ENCODE measurements at places on chromosomes 16 and 17.
A peak's percentile ranks its signal among the peaks of the same experiment; 100 is the strongest.

DNA sequence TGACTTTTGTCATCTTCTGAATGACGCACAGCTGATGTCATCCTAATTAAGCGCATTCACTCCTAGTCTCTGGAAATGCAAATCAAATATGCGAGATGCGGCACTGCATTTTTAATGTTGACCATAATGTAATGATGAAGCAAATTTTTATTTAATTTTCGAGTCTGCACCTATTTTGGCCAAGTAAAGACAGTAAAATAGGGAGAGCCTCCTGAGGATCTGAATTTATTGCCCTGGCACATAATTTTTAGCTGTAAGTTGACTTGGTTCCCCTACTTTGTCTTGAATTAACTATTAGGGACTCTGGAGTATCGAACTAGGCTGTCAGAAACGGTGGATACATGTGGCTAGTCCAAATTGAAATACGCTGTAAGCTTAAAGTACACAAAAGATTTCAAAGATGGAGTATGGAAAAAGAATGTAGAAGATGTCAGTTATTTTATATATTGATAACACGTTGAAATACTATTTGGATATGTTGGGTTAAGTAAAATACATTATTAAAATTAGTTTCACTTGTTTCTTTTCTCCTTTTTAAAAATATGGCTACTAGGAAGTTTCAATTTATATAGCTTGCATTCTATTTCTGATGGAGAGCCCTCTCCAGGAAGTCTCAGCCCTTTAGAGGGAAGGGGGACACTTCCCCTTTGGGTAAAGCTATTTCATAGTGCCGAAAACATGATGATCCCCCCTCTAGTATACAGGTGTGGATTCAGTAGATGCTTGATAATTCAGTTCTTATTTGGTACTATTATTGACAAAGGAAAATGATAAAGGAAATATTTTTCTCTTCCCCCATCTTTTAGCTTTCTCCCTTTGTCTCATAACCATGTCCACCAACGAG, 991 bp downstream of the KPNA2 start:
- no peak for DNase-seq

- no peak for DNase-seq
Measured at GRCh38 chr16:77298418-77299360, 99.5 kb downstream of the SYCE1L start.

DNA sequence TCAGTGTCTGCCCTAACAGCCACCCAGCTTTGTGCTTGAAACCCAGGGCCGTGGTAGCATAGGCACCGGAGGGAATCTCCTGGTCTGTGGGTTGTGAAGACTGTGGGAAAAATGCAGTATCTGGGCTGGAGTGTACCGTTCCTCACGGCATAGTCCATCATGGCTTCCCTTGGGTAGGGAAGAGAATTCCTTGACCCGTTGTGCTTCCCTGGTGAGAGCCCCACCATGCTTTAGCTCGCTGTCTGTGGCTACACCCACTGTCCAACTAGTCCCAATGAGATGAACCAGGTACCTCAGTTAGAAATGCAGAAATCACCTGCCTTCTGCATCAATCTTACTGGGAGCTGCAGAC, 67.3 kb downstream of the ATF7IP2 start:
- DNase-seq, result no peak

DNA sequence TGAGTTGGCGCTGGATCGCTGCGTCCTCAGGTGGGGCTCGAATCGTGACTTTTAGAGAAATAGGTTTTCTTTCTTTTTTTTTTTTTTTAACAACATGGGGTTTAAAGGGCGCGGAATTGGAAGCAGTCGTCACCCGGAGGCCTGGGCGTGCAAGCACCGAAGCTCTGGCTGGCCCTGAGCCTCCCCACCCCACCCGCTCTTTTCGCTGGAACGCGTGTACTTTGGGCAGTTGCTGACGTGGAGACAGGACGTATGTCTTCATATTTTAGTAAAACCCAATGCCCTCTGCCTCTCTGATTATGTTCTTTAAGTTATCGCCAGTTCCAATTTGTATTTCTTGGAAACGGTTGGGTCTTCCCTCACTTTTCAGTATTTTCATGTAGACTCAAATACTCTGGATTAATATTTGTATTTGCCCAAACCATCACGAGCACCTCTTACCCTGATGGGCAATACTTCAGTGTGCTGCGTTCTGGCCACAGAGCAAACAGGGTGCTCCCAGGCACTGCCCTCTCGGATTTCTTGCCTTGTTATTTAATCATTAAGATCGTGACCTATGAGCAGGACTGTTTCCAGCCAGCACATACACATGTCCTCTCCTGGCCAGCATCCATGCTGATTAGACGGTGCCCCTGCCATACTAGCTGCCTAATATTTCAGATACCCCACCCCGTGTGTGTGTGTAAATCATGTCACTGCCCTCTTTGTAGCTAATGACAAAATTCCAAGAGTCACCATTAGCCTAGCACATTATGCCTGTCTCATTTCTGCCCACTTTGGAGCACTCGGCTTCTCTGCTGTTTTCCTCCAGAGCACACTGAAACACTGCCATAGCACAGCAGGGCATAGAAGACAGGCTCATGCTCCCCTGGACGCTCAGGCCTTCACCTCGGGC, 805 bp upstream of the C16orf95 start:
- DNase-seq, result no peak

- no peak for DNase-seq
Measured at GRCh38 chr16:85422196-85422631, 190.9 kb upstream of the GSE1 start.

DNA sequence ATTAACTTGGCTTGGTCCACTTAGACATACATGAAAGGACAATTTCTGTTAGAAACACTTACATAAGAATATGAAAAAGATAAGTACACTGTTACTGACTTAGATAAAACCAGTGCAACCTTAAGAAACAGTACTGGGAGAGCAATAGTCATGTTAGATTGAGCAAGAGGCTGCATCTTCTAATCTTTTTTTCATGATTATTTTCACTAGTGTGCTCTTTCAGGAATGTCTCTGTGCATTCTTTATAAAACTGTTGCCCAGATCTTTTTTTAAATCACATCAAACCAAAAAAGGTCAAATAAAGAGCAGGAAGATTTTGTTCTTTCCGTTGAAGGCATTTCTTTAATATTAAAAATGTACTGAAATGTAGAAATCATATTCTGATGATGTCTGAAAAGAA, 100.7 kb upstream of the AXIN2 start:
- no peak for DNase-seq

DNA sequence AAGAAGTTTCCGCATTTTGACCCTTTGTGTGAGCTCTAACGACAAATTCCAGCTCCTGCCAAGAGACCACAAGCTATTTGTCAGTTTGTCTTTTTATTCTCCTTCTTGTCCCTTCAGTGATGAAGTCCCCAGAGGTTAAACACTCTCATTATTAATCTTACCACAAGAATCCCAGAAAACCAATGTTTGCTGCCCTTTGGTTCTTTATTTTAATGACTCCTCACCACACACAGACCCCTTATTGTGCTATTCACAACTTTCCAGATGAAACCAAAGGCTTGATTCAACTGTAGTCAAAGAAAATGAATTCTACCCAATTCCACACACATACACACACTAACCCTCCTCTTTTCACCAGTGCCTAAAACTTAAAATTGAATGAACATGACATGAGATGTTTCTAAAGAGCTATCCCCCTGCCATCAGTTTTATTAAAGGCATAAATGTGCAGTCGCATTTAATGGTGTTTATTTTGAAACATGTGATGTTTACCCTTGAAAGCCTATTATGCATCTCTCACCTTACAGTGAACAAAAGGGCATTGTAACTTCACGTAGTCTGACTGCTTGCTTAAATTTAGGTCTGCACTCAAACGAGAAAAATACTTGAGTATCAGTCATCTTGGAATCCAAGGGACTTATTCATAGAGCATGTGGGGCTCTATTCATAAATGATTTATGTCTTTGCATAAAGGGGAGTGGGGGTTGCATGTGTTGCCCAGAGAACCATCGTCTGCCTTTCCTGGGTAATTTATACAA, 44.1 kb downstream of the PCTP start:
- DNase-seq, result no peak

DNA sequence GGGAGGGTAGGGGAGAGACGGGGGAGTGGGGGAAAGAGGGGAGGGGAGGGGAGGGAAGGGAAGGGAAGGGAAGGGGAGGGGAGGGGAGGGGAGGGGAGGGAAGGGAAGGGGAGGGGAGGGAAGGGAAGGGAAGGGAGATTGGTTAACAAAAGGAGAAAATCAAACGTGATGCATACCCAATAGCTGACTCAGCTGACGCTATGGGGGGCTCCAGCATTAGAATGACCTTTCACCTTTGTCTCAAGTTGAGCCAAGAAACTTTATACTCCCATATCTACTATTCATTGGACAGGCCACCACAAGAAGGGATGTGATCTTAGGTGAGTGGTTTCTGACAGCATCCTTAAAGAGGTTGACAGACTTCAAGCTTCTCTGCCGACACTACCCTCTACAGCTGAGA, 432.8 kb upstream of the CDH5 start:
- DNase-seq, result no peak

GRCh38 chr16:56916571-56917403, 15.2 kb upstream of the HERPUD1 start:
- no peak for DNase-seq

- DNase-seq, result no peak
Measured at GRCh38 chr16:85789773-85790172, 9.6 kb downstream of the EMC8 start.

GRCh38 chr17:1607971-1608320, 20.7 kb downstream of the SLC43A2 start:
- DNase-seq, result no peak

DNA sequence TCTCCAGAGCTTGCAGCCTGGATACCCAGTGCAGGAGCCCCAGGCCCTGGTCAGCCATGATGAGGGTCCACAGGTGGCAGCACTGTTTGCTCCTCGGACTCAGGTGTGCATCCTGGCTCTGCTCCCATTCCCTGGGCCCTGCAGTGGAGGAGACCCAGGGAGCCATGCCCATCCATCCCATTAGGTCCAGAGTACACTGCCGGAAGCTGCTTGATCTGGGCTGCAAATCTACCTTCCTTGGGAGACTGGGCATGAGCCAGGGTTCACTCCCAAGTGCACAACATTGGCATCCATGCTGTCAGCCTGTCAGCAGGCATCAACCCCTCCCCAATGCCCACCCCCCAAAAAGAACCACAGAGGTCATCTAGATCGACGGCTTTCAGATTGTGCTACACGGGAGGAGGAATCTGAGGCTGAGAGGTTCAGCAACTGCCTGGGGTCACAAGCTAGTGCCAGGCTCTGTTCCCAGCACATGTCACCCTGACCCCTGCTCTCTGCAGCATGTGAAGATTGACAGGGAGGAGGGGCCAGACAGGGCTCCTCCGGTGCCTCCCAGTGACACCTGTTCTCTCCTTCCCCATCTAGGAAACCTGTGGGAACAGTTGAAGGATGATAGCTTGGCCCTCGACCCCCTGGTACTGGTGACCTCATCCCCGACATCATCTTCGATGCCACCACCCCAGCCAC, 15.7 kb downstream of the UNC119 start:
- DNase-seq, result no peak

- DNase-seq, result no peak
Measured at GRCh38 chr17:17815062-17815406, 21.8 kb downstream of the SREBF1 start.

DNA sequence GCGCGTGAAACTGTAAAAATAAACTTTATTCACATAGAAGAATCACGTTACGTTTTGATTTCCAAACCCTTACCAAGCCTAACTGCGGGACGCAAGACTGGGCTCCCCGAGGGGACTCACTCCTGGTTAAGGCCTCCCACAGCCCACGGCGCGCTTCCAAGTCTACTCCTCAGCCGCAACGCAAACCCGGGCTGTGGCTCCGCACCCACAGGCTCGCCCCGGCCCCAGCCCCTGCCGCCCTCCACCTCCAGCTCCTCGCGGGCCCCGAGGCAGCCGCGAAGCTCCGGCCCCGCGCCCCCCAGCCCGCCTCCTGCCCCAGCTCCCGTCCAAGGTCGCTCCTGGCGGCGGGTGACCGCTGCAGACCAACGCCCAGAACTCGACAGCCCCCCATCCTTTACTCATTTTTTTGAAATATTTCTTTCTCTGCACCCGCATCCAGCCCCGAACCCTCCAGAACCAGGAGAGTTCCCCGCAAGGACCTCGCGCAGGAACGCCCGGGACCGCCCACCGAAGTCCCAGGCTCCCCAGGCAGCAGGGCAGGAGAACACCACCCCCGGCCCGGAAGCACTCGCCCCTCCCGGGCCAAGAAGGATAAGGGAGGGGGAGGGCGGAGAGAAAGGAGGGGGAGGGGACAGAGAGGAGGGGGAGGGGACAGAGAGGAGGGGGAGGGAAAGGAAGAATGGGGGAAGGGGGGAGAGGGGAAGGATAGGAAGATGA, 912 bp downstream of the USP22 start:
- DNase-seq, result peak; percentile 66

- DNase-seq, result no peak
Measured at GRCh38 chr16:75947626-75948239, 221.4 kb upstream of the CPHXL start.

DNA sequence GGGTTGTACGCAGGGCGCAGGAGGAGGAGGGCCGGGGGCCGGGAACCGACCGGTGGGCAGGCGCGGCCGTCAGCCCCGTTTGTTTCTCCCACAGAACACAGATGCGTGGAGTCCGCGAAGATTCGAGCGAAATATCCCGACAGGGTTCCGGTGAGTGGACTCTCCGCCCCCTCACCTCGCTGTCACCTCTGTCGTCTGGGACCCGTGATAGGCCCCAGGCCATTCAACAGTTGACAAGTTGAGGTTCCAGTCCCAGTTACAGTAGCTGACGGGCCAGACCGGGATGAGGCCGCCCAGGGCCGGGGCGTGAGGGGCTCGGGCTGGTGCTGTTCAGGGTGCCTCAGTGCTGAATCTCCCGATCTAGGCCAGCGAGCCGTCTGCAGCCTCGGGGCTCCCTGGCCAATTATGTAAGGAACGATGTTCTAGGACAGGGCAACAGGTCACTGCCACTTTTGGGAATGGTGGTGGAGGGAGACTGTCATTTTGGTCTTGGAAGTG, 628 bp downstream of the GABARAPL2 start:
- no peak for DNase-seq
